ENCODE measurements at places on chromosomes 6 and 20.
A peak's percentile ranks its signal among the peaks of the same experiment; 100 is the strongest.

DNA sequence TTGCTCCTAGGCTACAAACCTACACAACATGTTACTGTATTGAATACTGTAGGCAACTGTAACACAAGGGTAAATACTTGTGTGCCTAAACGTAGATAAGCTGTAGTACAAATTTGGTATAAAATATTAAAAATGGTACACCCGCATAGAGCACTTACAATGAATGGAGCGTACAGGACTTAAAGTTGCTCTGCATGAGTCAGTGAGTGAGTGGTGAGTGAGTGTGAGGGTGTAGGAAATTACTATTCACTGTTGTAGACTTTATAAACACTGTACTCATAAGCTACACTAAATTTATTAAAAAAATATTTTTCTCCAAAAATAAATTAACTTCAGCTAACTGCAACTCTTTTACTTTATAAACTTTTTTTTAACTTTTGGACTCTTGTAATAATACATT is 391.6 kb downstream of the ADGRB3 start:
- DNase-seq, result no peak

DNA sequence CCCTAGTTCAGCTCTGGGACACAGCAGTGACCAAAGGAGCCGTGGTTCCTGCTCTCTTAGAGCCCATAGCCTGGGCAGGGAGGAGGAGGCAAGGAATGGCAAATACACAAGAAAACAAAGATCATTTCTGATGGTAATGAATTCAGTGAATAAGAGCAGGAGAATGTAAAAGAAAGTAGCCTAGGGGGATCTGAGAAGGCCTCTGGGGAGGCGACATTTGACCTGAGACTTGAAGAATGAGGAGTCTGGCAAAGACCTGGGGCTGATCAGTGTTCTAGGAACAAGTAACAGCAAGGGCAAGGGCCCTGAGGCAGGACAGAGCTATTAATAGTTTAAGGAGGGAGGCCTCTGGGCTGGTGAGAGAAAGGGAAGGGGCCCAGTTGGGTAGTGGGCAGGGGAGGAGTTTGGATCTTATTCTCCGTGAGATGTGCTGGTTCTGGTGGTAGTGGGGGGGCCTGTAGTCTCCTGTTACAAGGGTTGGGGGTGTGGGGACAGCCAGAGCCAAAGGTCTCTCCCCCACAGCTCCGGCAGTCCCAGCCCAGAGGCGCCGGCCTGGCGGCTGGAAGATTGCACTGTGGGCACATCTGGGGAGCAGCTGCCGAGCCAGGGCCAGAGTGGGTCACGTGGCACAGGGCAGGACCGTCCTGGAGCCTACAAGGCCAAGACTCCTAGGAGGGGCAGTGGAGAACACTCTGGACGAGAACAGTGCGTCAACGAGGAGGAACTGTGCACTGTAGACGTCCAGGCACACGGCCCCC is 9.3 kb upstream of the ID1 start:
- DNase-seq, result no peak

GRCh38 chr20:7695635-7696034 is 244.6 kb downstream of the HAO1 start:
- DNase-seq, result no peak

GRCh38 chr20:51636123-51636522 is 93.6 kb upstream of the NFATC2 start:
- DNase-seq, result no peak

GRCh38 chr6:93970684-93971083 is 551.3 kb upstream of the EPHA7 start:
- no peak for DNase-seq

DNA sequence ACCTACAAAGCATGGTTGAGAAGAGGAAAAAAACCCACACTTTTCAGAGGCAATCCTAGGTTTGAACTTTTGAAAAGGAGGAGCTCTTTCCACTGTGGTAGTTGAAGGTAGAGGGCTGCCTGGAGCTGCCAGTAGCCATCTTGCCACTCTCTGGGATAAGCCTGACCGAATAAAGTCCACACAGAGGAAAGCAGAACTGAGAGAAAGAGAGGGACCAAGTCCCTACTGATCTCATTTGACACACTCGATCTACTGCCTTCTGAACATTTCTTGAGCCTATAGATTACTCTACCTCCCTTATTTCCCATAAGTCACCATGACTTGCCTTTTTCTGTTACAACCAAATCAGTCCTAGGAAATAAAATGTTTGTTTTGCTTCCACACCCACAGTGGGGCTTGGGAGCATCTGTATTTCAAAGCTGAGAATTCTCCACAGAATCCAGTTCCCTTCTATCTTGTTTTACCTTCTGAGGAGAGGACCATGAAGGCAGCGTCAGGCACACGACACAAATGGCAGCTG is 147.0 kb upstream of the PTPRK start:
- DNase-seq, result no peak

DNA sequence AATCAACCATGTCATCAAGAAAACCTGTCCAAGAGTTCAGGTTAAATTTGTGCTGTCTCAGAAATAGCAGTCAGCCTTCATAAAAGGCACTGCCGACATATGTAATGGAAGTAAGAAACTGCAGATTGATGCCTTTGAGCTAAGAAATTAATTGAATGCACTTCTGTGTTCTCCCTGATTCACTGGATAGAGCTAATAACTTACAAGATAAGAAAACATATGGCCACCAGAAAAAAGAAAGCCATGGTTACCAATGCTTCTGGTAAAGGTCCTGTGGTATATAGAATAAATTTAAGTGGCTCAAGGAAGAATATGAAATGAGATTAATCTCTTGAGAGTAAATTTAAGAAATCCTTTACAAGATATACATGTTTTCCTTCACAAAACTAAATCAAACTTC is 242.5 kb upstream of the UFL1 start:
- DNase-seq, result no peak

GRCh38 chr6:116210750-116211425 is 43.0 kb downstream of the TSPYL4 start:
- DNase-seq, result no peak

GRCh38 chr6:13924949-13925881 is at the start of gene RNF182:
Gene RNF182 (plus strand): TSS chr6:13924952. CDS start chr6:13977120, 52,168 bp downstream.
- DNase-seq, result no peak

DNA sequence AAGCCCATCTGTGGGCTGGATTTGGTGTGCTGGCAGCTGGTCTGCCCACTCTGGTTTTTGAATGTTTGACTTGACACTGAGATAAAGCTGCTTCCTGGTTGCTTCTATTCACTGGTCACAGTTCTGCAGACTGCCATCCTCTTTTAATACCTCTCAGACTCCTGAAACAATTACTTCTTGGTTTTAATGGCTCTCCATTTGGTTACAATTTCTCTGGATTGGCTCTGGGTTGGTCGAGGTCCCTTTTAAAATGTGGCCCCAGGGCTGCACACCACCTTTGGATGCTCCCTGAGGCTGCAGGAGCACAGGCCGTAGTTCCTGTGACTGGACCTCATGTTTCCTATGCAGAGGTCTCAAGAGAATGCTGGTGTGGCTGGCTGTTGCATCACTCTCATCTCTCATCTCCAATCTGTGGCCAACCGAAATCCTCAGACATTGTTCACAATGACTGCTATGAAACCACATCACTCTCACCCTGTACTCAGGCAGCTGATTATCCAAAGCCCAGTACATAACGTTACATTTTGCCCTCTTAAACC is 98.5 kb downstream of the INSM1 start:
- peak; percentile 55 for DNase-seq

DNA sequence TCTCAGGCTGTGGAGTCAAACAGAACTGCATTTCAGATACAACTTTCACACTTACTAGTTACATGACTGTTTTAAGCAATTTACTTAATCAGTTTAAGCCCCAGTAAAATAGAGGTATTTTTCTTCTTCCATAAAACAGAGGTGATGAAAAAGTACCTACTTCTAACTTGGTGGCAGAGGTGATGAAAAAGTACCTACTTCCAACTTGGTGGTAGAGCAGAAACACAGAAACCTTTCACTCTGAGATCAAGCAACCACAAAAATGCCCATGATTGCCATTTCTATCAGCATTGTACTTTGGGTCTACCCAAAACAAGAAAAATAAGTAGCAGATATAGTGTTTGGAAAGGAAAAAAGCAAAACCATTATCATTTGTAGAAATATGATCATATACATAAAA is 148.7 kb downstream of the OPRM1 start:
- no peak for DNase-seq

All from NCI-H524 (cell line).